ENCODE measurements at places on chromosomes 6 and 20.

DNA sequence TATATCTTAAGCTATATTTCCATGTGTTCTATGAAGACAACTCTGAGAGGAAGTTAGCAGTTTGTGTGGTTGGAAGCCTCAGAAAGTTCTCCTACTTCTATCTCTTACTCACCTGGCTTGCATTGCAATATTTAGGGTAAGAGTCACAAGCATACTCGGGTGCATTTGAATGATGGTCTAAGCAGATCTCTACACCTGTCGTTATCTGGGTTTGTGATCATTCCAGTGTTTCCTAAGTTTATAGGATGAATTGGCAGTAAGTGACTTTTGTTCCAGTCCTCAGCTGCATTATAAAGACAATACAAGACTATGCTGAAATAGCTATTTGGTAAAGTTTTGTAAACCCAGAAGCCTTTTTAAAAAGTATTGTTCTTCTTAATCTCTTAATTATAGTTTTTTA is 36.9 kb downstream of the CBFA2T2 start:
- DNase-seq: no peak

- peak; percentile 72 for DNase-seq
Observed at GRCh38 chr6:100078509-100078908, 84.5 kb upstream of the MCHR2 start.

GRCh38 chr6:14772188-14772587 is 473.7 kb upstream of the JARID2 start:
- DNase-seq: peak; percentile 85

- no peak for DNase-seq
Observed at GRCh38 chr6:147067184-147067583, 137.0 kb upstream of the STXBP5 start.

GRCh38 chr20:34638532-34638931 is 38.4 kb downstream of the PIGU start:
- no peak for DNase-seq

- no peak for DNase-seq
Observed at GRCh38 chr6:105363100-105363754, 39.7 kb downstream of the PREP start.

- DNase-seq: no peak
Observed at GRCh38 chr6:145070791-145071190, 664.5 kb downstream of the EPM2A start.

DNA sequence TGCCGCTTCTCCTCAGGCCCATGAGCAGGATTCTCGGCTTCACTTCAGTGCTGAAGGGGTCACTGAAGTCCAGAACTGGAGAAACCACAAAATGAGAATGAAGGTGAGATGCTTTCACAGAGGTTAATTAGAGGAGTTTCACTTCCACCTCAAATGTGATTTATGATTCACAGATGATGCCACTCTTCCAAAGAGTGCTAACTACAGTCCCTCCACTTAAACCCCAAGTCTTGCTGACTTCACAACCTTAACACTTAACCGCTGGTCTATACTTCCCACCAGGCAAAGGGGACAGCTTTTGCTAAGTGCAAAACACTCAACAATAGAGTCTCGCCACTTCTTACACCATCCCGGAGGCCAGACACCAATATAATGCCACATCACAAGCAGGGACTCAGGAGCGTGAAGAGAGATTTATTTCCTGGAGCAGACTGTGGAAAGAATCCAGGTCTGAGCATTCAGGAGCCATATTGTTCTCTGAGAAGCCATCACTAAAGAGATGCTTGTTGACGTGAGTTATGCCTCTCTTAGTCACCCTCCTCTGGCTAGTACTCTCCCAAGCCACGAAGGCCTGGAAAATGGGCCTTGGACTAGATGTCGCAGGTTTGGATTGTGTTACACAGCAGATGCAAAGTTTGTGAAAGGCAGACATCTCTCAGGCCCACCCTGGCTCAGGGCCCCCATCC is 24.4 kb downstream of the RRAGD start:
- DNase-seq: no peak

- no peak for DNase-seq
Observed at GRCh38 chr6:89924231-89924630, 30.0 kb downstream of the GJA10 start.

DNA sequence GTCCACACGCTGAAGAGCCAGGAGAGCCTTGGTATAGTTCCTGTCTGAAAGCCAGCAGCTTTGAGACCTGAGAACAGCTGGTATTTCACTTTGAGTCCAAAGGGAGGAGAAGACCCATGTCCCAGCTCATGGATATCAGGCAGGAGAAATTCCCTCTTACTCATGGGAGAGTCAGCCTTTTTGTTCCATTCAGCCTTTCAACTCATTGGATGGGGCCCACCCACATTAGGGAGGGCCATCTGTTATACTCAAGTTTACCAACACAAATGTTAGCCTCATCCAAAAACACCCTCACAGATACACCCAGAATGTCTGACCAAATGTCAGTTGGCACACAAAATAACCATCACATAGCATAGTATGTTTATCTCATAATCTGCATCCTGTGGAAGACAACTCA is 80.1 kb downstream of the GMDS start:
- no peak for DNase-seq

GRCh38 chr6:27582928-27583725 is 110.2 kb upstream of the ZNF184 start:
- DNase-seq: peak; percentile 70

DNA sequence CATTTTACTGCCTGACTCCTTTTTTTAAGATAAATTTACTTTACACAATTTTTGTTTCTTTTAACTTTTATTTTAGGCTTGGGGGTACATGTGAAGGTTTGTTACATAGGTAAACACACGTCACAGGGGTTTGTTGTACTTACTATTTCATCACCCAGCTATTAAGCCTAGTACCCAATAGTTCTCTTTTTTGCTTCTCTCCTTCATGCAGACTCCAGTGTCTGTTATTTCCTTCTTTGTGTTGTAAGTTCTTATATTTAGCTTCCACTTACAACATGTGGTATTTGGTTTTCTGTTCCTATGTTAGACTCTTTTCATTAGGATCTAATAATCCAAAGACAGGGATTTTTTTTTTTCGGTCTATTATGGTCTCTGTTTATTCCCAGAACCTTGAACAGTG is 83.5 kb upstream of the CCN6 start:
- DNase-seq: no peak

GRCh38 chr6:7587631-7588100 is 2.3 kb upstream of the SNRNP48 start:
- peak; percentile 64 for DNase-seq

- DNase-seq: no peak
Observed at GRCh38 chr6:105993341-105994117, 92.6 kb upstream of the PRDM1 start.

- DNase-seq: no peak
Observed at GRCh38 chr6:160979061-160979708, 12.4 kb upstream of the MAP3K4 start.

DNA sequence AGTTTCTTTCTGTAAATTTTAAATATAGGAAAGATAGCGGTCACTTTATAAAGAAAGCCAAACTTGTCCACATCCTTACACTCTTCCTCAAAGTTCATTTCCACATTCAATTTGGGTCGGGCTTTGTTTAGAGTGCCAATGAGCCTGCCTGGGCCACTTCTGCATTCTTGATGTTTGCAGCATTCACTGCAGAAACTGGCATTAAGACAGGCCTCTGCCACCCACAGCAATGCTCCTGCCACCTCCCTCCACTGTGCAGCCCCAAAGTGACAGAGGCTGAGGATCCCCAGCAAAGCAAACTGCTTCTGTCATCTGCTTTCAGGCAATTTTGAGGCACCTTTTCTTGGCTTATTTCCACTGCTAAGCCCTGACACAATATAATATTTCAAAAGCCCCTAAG is 61.2 kb downstream of the TNFAIP3 start:
- DNase-seq: no peak

GRCh38 chr6:34587851-34588250 is 31.7 kb upstream of the SPDEF start:
- no peak for DNase-seq

DNA sequence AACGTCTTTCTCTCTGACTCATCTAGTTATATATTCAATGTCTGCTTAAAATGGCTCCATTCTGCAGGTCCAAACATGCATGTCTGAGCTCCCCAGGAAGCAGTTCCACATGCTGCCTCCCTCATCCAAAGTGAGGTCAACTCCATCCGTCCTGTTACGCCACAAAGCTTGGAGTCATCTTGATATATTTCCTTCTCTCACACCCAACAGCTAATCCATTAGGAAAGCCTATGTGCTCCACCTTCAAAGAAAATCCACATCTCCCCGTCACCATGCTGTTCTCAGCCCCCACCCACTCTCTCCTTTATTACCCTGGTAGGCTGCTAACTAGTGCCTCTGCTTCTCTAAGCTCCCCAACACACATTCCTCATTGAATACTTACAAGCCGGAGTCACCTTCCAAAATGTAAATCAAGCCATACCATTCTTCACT is 130.2 kb upstream of the SYNDIG1 start:
- DNase-seq: no peak

DNA sequence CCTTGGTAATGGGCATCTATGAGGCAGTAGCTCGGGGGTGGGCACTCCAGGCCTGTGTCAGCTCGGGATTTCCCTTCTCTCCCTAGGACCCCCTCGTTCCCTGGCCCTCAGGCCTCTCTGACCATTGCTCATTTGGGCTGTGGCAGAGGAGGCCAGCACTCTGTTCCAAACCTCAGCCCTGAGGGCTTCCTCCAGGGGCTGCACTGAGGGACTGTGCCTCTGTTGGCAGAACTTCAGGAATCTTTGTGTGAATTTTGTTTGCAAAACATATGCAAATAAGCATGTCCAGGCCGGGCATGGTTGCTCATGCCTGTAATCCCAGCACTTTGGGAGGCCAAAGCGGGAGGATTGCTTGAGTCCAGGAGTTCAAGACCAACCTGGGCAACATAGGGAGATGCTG is 11.0 kb downstream of the PACSIN1 start:
- no peak for DNase-seq

GRCh38 chr6:346386-347030 is 45.0 kb upstream of the IRF4 start:
- no peak for DNase-seq

DNA sequence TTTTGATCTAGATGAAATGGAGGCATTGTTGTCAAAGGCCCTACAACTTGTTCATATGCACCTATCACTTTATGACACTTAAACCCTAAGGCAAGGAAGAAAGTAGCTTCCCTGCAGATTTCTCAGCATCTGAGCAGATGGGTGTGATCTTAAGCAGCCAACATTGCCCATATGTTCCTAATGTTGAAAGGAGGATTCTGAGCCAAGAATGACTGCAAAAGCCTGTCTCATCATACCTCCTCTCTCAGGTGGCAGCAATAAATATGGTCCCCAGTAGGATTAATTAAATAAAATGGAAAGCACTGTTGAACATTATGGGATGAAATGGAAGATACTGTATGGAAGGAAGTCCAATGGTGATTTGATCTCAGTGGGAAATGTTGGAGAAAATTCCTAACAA is 538.1 kb upstream of the MAN1A1 start:
- DNase-seq: no peak

DNA sequence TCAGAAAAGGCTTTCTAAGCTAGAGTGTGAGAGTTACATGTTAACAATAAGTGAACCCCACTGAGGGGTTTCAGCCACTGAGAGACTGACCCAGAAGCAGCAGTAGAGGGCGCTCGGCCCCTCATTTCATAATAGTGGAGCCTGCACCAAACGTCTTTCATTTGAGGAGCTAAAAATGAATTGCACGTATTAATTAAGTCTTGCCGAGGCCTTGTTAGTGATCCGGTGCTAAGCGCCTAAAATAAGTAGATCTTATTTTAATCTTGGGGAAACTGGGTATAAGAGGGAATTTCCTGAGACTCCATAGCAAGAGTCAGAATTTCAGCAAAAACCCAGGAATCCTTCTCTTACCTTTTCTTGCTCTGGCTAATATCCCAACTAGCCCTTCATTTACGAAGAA is 209.7 kb downstream of the FARS2 start:
- DNase-seq: peak; percentile 73

- DNase-seq: no peak
Observed at GRCh38 chr20:63463400-63464288, 8.8 kb downstream of the KCNQ2 start.

DNA sequence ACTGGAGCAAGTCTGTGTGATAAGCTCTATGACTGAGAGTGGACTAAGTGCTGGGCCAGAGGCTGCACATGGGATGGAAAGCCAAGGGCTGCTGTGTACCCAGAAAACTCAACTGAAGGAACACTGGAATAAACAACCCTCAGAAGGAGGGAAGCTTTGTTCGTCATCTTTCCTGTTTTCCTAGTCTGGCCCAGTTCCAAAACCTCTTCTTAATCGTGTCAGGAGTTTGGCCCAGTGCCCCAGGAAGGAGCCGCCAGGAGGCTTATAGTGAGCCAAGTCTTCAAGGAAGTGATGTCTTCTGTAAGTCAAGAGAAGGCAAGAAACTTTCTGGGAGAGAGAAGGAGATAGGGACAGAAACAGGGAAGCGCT is 23.3 kb upstream of the TOP1 start:
- DNase-seq: no peak

GRCh38 chr6:84508981-84509380 is 255.4 kb downstream of the TBX18 start:
- DNase-seq: no peak

DNA sequence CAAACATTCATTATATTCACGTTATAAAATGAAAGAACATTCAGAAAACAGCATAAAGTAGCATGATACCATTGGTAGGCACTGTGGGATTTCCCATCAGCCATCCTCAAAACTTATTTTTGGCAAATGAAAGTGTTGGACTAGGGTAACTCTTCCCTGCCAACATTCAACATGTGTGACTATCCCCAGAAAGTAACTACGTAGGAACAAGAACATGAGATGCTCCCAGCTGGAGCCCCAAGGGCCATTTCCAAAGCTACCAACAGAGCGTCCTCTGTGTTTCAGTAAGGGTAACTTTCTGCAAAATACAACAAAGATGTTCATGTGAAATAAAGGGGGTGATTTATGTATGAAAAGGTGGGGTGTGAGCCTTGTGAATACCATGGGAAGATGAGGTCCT is 28.4 kb upstream of the PTPN1 start:
- DNase-seq: no peak

DNA sequence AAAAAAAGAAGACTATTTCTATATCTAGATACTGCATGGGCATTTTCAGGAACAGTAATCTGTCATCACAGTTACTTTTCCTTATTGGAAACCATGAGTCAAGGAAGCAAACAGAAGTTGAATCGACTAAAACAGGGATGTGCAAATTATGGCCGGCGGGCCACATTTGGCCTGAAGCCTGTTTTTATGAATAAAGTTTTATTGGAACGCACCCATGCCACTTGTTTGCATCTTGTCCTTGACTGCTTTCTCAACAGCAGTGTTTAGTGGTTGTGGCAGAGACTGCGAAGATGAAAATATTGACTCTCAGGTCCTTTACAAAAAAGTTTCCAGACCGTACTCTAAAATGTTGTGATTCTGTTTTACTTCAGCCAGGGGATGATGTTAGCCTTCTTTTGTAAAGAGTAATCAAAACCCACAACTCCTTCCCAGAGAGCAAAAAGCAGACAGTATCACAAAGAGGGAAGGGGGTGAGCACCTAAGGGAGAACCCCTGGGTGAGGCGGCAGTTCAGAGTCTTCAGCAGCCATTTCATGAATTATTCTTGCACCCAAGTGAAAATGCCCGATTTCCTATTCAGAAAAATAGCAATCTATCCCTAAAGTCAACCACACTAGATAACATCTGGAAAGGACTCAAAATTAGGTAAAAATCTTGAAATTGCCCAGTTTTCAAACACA is 190.4 kb downstream of the MYLK4 start:
- DNase-seq: no peak

Data from islet precursor cell (in vitro differentiated cells).